Osteoblast (primary cell): ENCODE measurements at places on chromosomes 3 and 15. TPM values are rescaled to one million over a fixed set of nuclear protein-coding genes. Genes with fewer than 3 reads are reported as not detected.

- DNase-seq = peak; percentile 83
Measured at GRCh38 chr3:64399205-64399800, 174.0 kb upstream of the PRICKLE2 start.

GRCh38 chr3:5735896-5736295 is 548.4 kb downstream of the EDEM1 start:
- no peak for DNase-seq

- peak; percentile 62 for DNase-seq
Measured at GRCh38 chr15:90002428-90002844, 1.3 kb downstream of the ZNF710 start.

- DNase-seq = peak; percentile 58
Measured at GRCh38 chr15:22933641-22934061, 46.5 kb downstream of the CYFIP1 start.

GRCh38 chr3:73471986-73472787 is 152.6 kb downstream of the PDZRN3 start:
- DNase-seq = no peak

DNA sequence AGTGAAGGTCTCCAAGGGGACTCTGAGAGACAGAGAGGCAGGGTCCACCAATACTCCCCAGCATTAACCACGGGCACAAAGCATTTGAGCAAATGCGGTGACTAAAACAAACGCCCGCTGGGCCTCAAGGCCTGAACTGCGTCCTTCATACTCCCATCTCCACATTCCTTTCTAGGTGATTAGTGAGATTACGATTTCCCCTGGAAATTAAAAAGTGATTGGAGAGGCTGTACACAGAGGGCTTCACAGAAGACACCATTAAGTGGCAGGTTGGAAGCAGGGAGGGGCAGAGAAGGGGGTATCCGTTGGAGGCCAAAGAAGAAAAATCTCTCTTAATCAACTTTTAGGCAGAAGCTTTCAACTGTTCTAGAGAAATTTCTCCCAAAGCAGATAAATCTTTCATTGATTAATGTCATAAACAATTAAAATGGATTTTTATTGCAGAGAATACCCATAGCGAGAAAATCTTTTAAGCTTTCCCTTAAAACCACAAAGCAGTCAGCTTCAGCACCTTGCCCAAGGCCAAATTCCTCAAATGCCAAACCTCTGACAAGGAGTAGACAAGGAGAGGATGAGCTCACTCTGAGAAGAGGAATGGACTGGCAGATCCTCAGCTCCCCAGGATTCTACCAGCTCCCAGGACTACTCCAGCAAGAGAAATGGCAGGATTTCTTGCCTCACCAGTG is 38.2 kb downstream of the MB21D2 start:
- peak; percentile 96 for DNase-seq

- DNase-seq = peak; percentile 86
Measured at GRCh38 chr3:155416500-155417118, 123.1 kb upstream of the STRIT1 start.

- DNase-seq = no peak
Measured at GRCh38 chr3:181724192-181724965, 12.7 kb downstream of the SOX2 start.

GRCh38 chr3:27521179-27521871 is 37.1 kb upstream of the SLC4A7 start:
- DNase-seq = peak; percentile 76

DNA sequence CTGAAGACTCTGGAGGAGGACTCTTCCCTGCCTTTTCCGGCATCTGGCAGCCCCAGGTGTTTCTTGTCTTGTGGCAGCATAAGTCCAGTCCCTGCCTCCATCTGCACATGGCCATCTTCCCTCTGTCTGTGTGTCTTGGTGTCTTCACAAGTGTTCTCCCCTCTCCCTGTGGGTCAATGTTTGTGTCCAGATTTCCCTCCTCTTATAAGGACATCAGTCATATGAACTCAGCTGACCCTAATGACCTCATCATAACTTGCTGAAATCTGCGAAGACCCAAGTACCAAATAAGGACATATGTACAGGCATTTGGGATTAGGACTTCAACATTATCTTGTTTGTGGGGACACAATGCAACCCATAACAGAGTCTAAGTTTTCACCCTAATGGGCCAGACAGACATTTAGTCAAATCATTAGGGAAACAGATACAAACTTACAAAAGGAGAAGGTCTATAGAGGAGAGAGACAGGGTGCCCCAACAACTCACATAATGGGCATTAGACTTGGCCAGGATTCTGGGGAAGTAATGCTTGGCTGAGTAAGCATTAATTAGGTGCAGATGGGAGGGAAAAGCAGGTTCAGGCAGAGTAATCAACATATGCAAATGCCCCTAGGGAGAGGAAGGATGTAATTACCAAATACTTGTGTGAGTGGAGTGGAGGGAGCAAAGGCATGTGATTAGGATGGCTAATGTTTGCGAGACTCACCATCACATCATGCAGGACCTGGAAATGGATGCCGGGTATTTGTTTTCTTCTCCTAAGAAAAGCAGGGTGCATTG is 372.8 kb upstream of the TBL1XR1 start:
- no peak for DNase-seq

DNA sequence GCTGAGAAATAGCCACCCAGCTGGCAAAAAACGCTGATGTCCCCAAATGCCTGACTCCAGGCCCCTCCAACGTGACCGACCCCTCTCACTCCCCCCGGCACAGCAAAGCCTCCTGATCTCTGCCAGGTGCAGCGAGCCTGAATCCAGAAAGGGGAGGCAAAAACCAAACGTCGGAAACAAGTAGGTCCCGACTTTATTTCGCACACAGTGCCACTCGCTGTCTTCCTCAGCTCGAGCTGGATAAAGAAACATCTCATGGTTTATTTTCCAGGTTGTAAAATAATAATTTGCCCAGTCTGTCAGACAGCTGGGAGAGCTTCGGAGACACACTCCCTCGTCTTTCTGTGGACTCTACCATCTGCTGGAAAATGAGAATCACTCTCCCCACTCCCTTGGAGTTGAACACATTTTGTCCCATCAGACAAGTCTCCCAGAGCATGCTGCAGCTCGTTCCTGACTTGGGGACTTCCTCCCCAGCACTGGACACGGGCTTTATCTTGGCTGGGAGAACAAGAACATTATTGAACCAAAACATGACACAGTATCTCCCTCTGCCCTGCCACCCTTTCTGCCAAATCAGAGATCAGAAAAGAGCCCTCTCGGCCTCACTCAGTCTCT is 142.8 kb downstream of the NUP210 start:
- peak; percentile 88 for DNase-seq

GRCh38 chr3:2898591-2899353 is 211.4 kb downstream of the IL5RA start:
- no peak for DNase-seq

GRCh38 chr15:82950746-82951370 is 1.7 kb downstream of the HOMER2 start:
- peak; percentile 72 for DNase-seq

TFDP2 gene
- 41.6 and 146 TPM in 2 replicates for total RNA-seq

TASOR gene
- total RNA-seq = 65.4 and 65.5 TPM in 2 replicates

TP63 gene
- total RNA-seq = 1.8 and 2.4 TPM in 2 replicates
